Neural crest cell (in vitro differentiated cells): ENCODE measurements at places on chromosomes 11 and 22.

- DNase-seq = no peak
These were observed 14.3 kb downstream of the TCIRG1 start for GRCh38 chr11:68053117-68053516.

GRCh38 chr11:22467741-22468140, 129.6 kb downstream of the SLC17A6 start:
- no peak for DNase-seq

DNA sequence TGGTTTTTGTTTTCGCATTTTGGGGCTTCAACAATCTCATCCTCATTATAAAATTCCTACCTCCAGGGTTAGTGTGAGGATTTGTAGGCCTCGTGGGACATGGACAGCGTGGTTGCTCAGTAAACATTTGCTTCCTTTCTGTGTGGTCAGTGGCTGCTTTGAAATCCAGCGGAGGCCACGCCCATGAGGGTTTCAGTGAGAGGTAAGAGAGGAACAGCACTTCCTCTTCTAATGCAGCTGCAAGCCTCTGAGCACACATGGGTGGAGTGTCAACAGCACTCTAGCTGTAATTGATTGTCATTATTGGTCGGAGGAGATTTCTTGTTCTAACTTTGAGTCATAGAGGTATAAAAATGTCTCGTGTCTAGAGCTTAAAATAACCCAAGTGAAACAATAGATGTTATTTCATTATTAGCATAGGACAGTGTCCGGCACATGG, 6.0 kb upstream of the ARHGAP42 start:
- no peak for DNase-seq

- DNase-seq = no peak
These were observed 110.8 kb upstream of the CD82 start for GRCh38 chr11:44454666-44455065.

DNA sequence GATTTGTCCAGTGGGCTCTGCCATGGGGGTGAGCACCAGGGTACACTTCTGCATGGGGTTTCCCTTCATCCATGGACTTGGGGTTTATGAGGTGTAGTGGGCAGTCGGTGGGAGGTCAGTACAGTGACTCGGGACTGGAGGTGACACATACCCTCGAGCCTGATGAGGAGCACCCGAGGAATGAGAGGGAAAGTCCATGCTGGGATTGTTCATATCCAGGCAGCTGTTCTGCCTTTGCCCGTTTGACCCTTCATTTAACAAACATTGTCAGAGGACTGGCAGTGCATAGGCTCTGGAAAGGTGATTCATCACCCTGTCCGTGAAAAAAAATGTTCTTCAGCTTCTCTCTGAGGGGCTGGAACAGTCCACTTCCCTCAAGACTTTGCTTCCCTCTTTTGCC, 2.7 kb downstream of the NAV2 start:
- no peak for DNase-seq

DNA sequence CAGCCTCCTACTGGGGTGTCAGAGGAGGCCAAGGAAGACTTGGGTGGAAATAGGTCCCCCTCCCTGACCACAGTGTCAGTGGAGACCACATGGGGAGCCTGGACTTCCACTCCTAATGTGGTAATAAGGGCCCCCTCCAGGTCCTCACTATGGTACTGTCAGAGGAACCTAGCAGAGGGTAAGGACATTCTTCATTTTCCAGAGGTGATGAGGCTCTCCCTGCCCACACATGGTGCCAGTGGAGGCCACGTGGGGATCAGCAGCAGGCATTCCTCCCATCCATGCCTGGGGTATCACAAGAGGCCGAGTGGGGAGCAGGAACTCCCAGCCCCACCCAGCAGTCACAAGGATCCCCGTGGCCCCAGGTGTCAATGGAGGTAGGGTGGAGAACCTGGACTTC, 6.5 kb upstream of the CLDN5 start:
- DNase-seq = no peak

GRCh38 chr11:85685820-85686459, at the start of gene CCDC89:
Gene CCDC89 (minus strand): TSS chr11:85686195. CDS start chr11:85686130, 65 bp downstream.
- no peak for DNase-seq
